AG04449 (cell line): ENCODE measurements at places on chromosomes 7 and 10.

DNA sequence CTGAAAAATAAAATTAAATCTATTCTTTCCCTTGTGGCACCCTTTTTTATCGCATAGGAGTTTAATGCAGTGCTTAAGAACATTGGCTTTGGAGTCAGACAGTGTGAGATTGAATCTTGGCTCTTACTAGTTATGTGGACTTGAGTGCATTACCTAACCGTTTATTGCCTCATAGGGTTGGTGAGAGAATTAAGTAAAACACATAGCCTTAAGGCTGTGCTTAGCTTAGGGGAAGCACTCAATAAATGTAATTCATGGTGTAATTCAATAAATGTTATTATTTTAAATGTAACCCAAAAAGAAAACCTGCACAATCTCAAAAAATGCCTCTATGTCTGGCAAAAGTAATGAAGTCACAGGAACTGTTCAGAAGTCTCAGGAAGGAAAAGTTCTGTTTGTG is 2.7 kb downstream of the STK17A start:
- no peak for DNase-seq

- no peak for DNase-seq
These were observed 81.1 kb upstream of the SAMD8 start for GRCh38 chr10:75030371-75030770.

GRCh38 chr7:6482743-6483119 is 35.0 kb upstream of the DAGLB start:
- DNase-seq, result no peak

GRCh38 chr10:11104772-11105675 is 87.4 kb downstream of the CELF2 start:
- DNase-seq, result no peak

- no peak for DNase-seq
These were observed 38.3 kb upstream of the GALNTL5 start for GRCh38 chr7:151917791-151918509.

DNA sequence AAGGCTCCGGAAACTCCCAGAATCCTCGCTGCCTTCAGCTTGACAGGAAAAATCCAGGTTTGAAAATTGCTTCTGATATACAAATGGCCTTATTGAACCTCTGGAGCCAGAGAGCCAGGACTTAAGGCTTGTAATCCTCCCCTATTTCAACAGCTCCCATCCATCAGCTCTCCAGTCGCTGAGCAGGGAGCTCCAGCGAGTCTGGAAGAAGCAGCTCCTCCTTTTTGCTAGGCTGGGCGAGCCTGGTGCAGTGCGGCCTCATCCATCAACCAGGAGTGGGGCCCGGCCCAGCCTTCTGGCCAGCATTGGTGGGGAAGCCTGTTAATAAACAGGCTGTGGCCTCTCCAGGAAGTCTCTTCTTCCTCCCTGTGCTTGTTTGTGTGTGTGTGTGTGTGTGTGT is 424.4 kb downstream of the TCERG1L start:
- DNase-seq, result no peak

DNA sequence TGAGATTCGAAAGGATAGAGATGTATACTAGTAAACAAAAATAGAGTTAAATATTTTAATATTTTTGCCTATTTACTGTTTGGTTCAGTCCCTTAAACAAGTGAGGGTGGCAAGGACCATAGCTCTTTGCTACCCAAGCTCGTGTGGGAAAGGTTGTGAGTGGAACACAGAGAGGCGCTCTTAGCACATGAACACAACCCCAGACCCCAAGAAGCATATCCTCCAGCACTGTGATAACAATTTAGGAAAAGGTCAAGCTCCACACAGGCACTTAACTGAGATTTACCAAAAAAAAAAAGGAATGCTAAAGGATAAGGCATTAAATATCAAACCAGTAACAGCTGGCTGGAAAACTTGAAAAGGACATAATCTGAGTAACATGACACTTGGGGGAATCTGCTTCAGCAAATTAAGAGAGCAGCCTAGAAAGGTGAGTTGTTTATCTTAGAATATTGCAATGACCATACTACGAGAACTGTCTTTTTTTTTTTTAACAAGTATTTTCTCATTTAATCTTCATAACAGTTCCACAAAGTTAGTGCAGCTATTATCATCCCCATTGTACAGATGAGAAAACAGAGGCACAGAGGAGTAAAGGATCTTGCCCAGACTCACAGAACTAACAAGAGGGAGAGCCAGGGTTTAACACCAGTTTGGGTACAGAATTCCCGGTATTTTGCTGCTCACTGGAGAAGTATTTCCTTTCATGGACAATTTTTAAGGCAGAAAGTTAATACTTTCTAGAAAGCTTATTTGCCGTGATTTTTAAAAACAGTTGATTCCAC is 303.5 kb upstream of the AOAH start:
- no peak for DNase-seq

GRCh38 chr7:27156916-27157701 is 634 bp upstream of the HOXA7 start:
- DNase-seq, result no peak

GRCh38 chr10:71008150-71008549 is 119.8 kb upstream of the PCBD1 start:
- no peak for DNase-seq

- no peak for DNase-seq
These were observed 330.5 kb downstream of the DNAJB6 start for GRCh38 chr7:157667261-157667660.

- DNase-seq, result no peak
These were observed 146.5 kb downstream of the RNF216 start for GRCh38 chr7:5635006-5635405.

DNA sequence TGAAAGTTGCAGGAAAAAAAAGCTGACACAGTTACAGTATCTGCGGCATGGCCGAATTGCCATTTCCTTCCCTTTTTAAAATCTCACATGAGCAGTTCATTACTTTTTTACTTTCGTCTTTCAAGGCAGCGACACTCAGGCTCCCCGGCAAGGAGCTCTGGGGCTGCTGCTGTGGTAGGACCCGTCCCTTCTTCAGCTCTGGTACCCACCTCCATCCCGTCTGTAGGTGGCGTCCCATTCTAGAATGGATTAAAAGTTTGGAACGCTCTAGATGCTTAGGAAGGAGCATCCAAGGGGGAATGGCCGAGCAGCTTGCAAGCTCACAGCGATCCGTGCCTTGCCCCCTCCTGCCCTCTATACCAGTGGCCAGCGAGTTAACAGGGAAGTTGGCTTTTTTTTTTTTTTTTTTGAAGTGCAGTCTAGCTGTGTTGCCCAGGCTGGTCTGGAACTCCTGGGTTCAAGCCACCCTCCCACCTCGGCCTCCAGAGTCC is 22.8 kb upstream of the TTYH3 start:
- DNase-seq, result no peak

GRCh38 chr10:30241422-30242110 is 107.5 kb downstream of the MTPAP start:
- no peak for DNase-seq

DNA sequence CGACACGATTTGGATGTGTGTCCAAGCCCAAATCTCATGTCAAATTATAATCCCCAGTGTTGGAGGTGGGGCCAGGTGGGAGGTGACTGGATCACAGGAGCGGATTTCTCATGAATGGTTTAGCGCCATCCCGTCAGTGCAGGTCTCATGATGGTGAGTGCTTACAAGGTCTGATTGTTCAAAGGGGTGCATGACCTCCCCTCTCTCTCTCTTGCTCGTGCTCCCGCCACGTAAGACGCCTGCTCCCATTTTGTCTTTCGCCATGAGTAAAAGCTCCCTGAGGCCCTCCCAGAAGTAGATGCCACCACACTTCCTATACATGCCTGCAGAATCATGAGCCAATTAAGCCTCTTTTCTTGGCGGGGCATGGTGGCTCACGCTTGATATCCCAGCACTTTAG is 71.5 kb upstream of the NANOS1 start:
- DNase-seq, result no peak

GRCh38 chr7:8228766-8229674 is 32.9 kb downstream of the ICA1 start:
- no peak for DNase-seq

GRCh38 chr7:116357781-116358670 is 141.5 kb upstream of the CAV2 start:
- no peak for DNase-seq
